ENCODE measurements at places on chromosomes 1 and 21.
A peak's percentile ranks its signal among the peaks of the same experiment; 100 is the strongest.

DNA sequence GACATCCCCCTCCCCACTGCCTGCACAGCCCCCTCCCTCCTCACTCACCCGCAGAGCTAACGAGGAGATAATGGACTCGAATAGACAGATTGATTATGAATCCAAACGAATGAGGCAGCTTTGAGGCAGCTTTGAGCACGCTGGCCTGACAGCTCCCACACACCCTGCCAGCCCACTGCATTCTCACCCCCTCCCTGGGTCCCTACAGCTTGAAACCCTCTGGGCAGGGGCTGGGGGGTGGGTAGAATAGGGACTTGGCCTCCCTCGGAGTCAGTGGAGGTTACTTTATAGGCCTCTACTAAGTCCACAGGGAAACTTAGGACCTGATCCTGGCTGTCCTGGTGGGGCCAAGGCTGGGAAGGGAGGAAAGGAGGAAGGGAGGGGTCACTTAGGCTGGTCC lies 1.9 kb downstream of the NTRK1 start:
- no peak for DNase-seq

DNA sequence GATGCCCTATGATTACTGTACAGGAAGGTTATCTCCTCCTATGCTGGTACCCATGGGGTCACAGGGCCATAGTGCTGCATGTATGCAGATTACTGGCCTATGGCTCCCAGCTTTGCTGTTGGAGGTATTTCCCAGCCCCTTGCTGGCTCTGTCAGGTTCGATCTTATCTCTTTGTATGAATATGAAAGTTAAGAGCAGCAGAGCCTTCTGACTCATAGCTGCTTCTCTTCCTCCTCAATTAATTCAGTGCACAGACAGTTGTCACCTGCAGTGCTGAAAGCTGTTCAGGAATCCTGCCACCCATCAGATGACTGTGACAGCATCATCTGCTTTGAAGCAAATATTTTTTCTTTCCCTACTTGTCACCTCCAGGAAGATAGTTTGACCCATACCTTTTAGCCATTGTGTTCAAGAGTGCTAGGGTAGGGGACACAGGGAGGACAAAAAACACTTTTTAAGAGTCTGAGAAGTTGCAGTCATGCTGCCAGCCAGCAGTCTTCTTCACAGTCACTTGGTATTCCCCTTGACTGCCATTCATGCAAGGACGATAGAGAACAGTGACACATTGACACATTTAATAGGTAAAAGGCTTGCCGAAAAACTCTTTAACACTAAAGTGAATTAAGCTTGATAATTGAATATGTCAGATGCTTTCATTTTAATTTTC lies 73.1 kb downstream of the KIF1B start:
- DNase-seq = peak; percentile 4

DNA sequence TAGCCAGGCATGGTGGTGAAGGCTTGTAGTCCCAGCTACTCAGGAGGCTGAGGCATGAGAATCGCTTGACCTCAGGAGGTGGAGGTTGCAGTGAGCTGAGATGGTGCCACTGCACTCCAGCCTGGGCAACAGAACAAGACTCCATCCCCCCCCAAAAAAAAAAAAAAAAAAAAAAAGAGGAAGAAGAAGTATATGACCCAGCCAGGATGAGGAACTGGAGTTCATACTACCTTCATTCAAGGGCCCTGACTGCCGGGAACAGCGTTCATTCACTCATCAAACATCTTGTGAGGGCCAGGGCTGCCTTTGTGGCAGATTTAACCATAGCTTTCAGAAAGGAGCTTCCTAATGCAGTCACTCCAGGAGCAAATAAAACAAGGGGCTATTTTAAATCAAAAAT lies 127.6 kb downstream of the MRPS6 start:
- no peak for DNase-seq

DNA sequence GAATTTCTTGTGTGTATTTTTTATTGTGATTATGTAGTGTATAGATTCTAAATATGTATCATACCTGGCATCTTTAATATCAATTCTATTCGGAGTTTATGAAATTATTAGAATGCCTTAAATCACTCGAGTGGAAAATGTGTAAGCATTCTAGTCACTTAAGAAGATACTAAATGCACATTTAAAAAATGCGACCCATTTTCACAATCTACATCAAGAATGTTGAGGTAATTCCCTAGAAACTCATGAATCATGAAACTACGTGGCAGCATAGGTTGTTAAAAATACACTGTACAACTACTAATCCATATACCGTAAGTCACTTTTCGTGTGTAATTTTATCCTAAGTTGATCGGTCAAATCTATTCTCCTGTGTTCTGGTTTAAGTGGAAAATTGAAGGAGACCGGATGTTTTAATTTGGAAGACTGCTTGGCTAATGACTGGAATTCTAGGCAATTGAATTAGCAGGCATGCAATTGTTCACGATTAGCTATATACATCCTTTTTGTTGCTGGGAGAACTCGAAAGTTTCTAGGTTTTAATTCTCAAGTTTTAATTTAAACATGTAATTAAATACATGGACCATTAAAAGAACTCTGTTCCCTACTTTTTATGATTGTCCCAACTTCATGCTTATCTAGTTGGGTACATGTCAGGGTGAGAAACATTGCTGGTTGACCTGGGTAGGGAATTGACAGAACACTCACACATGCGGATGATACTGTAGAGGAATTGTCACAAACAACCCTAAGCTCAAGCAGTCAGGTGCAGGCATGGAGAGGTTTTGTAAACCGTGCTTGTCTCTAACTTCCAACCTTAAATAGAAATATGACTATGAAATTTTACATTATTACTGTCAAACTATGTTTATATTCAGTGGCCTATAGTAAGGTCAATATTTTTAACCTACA lies 6.6 kb downstream of the ZBTB18 start:
- DNase-seq = no peak

- no peak for DNase-seq
Observed at GRCh38 chr1:112981426-112981825, 25.4 kb upstream of the SLC16A1 start.

GRCh38 chr21:35048183-35048601 lies 910 bp downstream of the RUNX1 start:
- DNase-seq = peak; percentile 65

DNA sequence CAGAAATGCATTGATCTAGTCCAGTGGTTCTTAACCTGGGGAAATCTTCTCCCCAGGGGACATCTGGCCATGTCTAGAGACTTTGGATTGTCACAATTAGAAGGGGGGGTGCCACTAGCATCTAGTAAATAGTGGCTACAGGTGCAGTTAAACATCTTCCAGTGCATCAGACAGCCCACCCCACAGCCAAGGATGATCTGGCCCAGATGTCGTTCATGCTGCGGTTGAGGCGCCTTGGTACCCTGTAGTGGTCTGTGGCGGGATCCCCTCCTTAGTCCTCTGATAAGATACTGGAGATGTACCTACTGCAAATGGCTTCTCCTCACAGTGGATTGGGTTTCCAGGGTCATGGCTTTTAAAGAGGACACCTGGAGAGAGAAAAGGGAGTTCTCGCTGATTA lies 69.8 kb downstream of the PRDM2 start:
- DNase-seq = no peak

GRCh38 chr1:33875862-33876261 lies 12.0 kb downstream of the HMGB4 start:
- no peak for DNase-seq

Measured in T-helper 2 cell (primary cell).